ENCODE measurements at places on chromosomes 7 and 10.

DNA sequence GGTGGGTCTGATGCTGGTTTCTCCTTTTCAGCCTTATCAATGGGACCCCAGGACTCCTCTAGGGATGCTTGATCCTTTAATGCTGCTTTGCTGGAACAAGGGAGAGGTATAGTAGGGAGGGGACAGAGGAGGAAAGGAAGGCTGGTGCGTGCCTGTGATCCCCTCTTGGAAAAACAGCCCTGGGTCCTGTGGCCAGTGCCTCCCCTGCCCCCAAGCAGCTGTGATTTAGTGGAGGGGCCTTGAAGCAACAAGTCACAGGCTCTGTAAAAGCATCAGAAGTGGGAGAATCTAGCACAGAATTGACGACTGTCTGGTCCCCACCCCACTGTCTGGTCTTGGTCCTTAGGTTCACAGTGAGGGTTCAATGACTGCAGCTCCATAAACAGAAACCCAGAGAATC lies 237.7 kb downstream of the SKAP2 start:
- no peak for DNase-seq

- no peak for DNase-seq
Measured at GRCh38 chr10:110650265-110650668, 6.1 kb downstream of the RBM20 start.

DNA sequence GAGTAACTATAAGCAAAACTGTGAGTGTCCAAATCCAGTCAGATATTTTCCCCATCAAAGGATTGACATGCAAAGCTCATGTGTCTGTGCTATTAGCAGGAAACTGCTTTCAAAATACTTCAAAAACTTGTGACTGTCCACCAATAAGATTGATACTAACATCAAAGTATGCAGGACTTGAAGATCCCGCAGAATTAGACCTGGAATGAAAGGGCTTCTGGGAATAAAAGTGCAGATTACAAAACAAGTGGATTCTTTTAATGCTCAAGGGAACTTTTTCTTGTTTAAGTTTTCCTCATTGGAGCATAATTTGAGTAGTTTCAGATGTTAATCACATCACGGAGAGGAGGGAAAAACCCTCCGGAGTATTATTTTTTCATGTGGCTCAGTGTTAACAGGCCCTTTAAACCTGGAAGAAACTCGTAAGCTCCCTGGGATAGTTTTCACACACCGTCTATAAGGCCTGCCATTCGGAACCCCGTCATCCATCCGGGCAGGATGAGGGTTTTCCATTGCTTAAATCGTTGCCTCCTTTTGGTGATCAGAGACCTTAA lies 33.9 kb upstream of the MKX start:
- DNase-seq = no peak

DNA sequence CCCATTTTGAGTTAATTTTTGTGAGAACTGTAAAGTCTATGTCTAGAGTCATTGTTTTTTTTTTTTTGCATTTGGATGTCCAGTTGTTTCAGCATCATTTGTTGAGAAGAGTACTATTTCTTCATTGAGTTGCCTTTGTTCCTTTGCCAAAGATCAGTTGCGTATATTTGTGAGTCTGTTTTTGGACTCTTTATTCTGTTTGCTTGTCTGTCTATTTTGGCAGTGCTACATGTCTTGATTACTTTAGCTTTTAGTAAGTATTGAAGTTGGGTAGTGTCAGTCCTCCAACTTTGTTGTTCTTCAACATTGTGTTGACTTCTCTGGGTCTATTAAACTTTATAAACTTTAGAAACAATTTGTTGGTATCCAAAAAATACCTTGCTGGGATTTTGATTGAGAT lies 31.6 kb downstream of the CCDC7 start:
- no peak for DNase-seq

All from globus pallidus (tissue), 1 donor.